ENCODE measurements at places on chromosomes 2 and 18.

- DNase-seq: no peak
These were observed 115.8 kb downstream of the TTC27 start for GRCh38 chr2:32743480-32744236.

DNA sequence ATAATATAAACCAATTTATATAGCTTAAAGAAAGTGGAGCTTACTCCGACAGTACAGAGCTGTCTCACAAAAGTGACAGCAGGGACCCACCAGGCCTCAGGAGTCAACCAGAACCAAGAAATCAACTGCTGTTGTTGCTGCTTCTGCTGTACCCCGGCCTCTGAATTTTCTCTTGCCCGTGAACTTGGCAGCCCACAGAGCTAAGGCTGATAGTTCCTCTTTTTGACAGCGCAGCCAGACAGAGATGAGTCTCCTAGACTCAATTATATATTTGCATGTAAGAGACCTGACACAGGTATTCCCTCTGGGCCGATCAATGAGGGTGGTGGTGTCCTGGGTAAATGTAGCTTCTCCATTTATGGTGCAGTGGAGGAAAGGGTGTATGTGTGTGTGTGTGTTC, 109.4 kb downstream of the KCTD1 start:
- no peak for DNase-seq

GRCh38 chr2:241325257-241325656, 9.5 kb downstream of the SEPTIN2 start:
- DNase-seq: no peak

- DNase-seq: no peak
These were observed 761.9 kb downstream of the SATB2 start for GRCh38 chr2:198695879-198696278.
